ENCODE measurements at places on chromosomes 2 and 18.

GRCh38 chr2:159807183-159808031 is 9.4 kb upstream of the CD302 start:
- DNase-seq = no peak

DNA sequence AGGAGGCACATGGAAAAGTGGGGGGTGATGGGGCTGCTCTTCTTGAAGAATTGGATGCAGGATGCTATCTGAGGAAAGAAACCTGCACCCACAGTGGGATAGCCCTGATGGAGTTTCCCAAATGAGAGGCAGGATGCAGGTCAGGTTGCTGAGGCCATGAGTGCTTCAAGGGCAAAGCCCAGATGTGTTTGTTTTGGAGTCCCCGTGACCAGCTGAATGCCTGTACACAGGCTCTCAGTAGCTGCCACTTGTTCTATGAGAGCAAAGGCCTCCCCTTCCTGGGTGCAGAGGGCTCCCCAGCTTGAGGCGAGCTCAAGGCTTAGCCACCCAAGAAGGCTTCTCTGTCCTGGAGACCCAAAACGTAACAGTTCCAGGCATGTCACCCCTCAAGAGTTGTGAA is 192.7 kb downstream of the SEPTIN10 start:
- no peak for DNase-seq

DNA sequence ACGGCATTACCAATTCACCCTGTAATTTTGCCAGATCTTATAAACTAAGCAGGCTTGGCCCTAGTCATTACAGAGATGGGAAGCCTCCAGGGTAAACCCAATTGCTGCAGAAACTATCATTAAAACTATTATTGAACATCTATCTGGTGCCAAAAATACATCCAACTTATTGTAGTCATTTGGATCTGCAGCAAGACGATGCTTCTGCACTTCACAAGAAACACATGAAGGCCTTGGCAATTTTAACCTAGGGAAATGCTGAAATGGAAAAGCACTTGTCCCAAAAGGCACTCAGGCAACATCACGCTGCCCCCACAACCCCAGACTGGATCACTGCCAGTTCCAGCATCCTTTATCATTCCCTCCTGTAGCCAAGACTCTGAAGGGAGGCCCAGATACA is 85.3 kb upstream of the ACVR2A start:
- no peak for DNase-seq

DNA sequence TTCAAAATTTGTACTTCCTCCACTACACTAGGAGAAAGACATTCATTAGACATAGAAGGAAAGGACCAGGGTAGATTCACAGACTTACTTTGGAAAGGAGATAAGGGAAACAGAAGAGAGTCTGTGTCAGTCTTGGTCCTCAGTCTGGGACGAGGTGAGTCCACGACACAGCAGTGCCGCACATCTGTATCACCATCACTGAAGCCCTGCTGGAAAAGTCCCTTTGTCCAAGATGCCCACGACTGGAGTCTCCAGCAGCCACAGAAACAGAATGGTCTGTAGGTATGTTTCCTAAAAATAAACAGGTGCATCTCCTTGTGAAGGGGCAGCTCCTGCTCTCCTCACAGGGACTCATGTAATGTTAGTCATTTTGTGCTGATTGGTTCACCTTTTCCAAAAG is 27.4 kb downstream of the COX7A2L start:
- no peak for DNase-seq

GRCh38 chr2:63465633-63466032 is 122.6 kb downstream of the WDPCP start:
- DNase-seq = no peak

DNA sequence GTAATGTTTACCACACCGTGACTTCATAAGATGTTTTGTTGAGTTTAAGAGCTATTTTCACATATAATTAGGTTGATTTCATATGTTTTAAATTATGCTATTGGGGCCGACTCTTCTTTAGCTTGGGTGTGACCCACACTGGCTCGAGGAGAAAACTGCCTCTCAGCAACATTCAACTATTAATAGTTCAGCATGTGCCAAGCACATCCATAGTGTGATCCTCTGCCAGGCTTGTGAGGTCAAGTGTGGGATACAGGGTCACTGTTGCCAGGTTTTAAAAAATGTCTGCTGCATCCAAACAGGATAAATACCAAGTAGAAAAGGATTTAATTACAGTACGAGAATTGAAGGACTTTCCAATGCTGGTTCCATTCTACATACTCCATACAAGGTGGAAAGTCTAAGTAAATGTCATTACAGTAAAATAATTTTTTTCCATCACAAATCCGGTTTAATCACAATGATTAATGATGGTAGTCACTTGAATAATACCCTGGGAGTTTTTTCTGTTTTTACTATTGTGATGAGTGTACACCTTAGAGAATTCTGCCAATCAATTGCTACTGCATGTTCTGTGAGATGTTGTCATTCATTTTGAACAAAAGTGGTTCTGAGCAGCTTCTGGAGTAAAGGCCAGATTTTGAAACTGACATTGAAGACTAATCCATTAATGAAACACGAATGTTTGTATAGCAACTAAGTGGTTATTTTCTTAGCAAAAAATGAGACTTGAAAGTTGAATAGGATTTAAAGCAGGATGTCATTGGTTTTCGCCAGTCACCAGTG is 84.5 kb downstream of the ABI2 start:
- no peak for DNase-seq

- no peak for DNase-seq
Observed at GRCh38 chr18:58692422-58693185, 21.3 kb downstream of the MALT1 start.

GRCh38 chr2:132037527-132038178 is 124.1 kb downstream of the ANKRD30BL start:
- peak; percentile 27 for DNase-seq

DNA sequence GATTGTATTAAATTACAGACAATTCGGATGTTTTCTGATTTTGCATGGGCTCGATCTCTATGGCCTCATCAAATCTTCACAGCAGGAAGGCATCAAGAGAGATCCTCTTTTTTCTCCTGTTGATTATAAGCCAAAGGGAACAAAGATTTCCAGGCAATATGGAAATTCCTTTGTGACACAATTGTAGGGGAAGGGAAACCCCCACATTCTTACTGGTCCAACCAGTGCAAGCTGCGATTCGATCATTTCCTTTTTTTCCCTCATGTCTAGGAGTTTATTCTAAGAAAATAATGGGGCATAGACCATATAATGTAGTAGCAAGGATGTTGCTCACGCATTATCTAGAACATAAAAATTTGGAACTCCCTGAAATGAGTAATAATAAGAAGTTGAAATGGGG is 87.7 kb downstream of the LYPD6 start:
- DNase-seq = no peak

GRCh38 chr2:203279288-203279687 is 40.5 kb downstream of the CYP20A1 start:
- no peak for DNase-seq

GRCh38 chr2:55052129-55053061 is 2.1 kb upstream of the RTN4 start:
- no peak for DNase-seq

DNA sequence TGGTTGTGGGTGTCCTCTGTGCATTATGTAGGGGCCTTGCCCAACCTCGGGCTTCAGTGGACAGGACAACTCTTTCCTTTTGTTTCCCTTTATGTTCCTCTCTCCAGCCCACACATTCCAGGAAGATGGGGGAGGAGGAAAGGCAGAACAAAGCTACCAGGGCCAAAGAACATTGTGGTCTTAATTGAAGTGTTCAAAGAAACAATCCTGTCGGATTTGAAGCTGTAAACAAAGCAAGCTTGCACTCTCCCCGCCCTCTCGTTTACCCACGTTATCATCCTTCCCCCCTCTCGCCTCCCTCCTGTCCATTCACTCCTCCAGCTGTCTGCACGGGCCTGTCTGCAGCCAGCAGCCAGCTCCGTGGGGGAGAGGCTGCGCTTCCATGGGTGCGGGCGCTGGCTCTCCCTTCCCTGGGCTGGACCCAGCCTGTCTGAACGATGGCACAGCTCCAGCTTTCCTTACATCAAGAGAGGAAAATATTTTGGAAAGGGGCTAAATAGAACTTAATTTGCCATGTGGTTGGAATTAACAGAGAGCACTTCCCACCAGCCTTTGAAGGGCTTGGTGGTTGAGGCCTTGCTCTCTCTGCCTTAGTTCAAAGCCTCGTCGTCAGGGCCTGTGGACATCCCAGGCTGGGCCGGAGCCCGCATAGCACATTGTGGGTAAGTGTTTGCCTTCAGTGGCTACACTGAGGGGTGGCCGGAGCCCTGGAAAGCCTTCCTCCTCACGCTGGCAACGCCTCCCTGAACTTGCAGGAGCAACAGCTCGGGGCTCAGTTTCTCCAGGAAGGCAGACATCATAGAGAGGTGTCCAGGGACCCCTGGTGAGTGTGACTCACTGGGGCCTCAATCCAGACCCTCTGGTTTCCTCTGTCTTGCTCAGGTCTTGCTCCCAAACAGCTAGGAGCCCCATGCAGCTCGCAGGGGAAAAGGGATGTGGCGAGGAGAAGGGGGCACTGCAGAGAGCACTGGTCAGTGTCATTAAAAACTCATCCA is 60.6 kb upstream of the HS6ST1 start:
- no peak for DNase-seq

GRCh38 chr2:155382776-155383175 is 684.3 kb downstream of the KCNJ3 start:
- DNase-seq = no peak

- no peak for DNase-seq
Observed at GRCh38 chr2:226378753-226379705, 420.6 kb downstream of the IRS1 start.

GRCh38 chr2:241391892-241392665 is 36.0 kb downstream of the FARP2 start:
- no peak for DNase-seq

- no peak for DNase-seq
Observed at GRCh38 chr18:3875961-3876360, 426.0 kb downstream of the TGIF1 start.

DNA sequence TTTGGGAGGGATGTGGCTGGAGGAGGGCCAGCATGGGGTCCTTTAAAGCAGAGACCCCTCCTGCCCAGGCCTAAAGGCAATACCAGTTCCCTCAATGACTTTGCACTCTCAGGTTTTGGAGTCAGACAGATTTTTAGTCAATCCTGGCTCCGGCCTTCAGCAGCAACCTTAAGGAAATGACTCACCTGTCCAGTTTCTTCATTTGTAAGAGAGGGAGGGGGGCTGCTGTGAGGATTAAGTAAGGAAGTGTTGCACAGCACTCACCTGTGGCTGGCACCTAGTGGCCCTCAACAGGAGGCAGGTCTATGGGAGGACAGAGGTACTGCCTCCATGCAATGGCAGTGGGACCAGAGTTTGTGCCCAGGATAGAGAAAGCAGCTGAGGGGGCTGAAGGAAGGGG is 13.7 kb downstream of the CNGA3 start:
- DNase-seq = no peak

- no peak for DNase-seq
Observed at GRCh38 chr18:9561759-9562158, 52.6 kb downstream of the PPP4R1 start.

Data from amygdala (tissue), 56 donors.